ENCODE measurements at places on chromosomes 1 and 21.

GRCh38 chr1:42998386-42998785 is 39.7 kb upstream of the SLC2A1 start:
- H3K4me3 ChIP-seq, result no peak overlapping the region
- no peaks in the 10 kb centered on the region for H3K27me3 ChIP-seq
- no peak overlapping the region for H3K27ac ChIP-seq
- no peaks in the 10 kb centered on the region for H3K36me3 ChIP-seq
- H3K4me1 ChIP-seq, result no peaks in the 10 kb centered on the region
- DNase-seq, result no peak

DNA sequence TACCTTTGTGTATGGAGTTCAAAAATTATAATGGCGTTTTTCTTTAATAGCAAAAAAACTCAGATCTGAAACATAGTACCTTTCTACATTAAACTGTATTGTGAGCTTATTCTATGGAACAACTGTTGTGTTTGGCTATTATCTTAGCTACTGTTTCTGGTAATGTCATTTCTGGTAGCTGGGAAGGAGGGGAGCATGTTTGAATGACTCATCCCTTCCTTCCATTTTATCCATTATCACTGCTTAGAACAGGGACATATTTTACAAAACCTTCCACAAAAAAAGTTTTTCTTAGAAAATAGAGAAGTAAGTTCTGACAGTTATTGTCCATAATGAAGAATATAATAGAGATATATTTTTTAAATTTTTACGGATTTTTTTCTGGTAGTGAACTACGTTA is 128.3 kb downstream of the NRDC start:
- H3K27ac ChIP-seq, result no peak overlapping the region
- H3K4me3 ChIP-seq, result no peak overlapping the region
- H3K27me3 ChIP-seq, result no peaks in the 10 kb centered on the region
- H3K36me3 ChIP-seq, result peaks cover 26% of the 10 kb centered on the region
- no peak for DNase-seq

- DNase-seq, result no peak
- peaks cover 8% of the 10 kb centered on the region for H3K27me3 ChIP-seq
- H3K27ac ChIP-seq, result no peak overlapping the region
- no peaks in the 10 kb centered on the region for H3K4me1 ChIP-seq
- H3K4me3 ChIP-seq, result no peak overlapping the region
- no peaks in the 10 kb centered on the region for H3K36me3 ChIP-seq
These were observed 6.0 kb downstream of the TENT5B start for GRCh38 chr1:27006683-27007082.

GRCh38 chr1:99702221-99702620 is 56.3 kb downstream of the PALMD start:
- H3K4me1 ChIP-seq, result peaks cover 13% of the 10 kb centered on the region
- DNase-seq, result no peak
- no peaks in the 10 kb centered on the region for H3K27me3 ChIP-seq

- peaks cover 7% of the 10 kb centered on the region for H3K27me3 ChIP-seq
- H3K36me3 ChIP-seq, result no peaks in the 10 kb centered on the region
- H3K4me1 ChIP-seq, result no peaks in the 10 kb centered on the region
- H3K4me3 ChIP-seq, result no peak within 1 kb of the TSS
- DNase-seq, result no peak
- H3K27ac ChIP-seq, result no peak within 1 kb of the TSS
These were observed at the start of gene CYP4A11 for GRCh38 chr1:46941135-46941694. Gene CYP4A11, minus strand, starts transcription at chr1:46941476. Its CDS starts 43 bp downstream, at chr1:46941433.

GRCh38 chr1:184114818-184115398 is 63.4 kb downstream of the TSEN15 start:
- H3K36me3 ChIP-seq, result no peaks in the 10 kb centered on the region
- H3K27me3 ChIP-seq, result no peaks in the 10 kb centered on the region
- peaks cover 2% of the 10 kb centered on the region for H3K4me1 ChIP-seq
- no peak overlapping the region for H3K27ac ChIP-seq
- DNase-seq, result no peak

Measured in CD4-positive, alpha-beta T cell (primary cell).